ENCODE measurements at places on chromosomes 2 and 18.
A peak's percentile ranks its signal among the peaks of the same experiment; 100 is the strongest.

GRCh38 chr2:106096299-106097037 is 97.6 kb downstream of the UXS1 start:
- no peak for DNase-seq

- no peak for DNase-seq
These were observed 18.2 kb downstream of the SCN3A start for GRCh38 chr2:165185633-165186032.

GRCh38 chr2:172674034-172674967 is 61.3 kb upstream of the RAPGEF4 start:
- DNase-seq: no peak

- DNase-seq: no peak
These were observed 291.2 kb downstream of the NEDD4L start for GRCh38 chr18:58335223-58335622.

GRCh38 chr2:52686935-52687334 is 1080.7 kb upstream of the CHAC2 start:
- DNase-seq: no peak

DNA sequence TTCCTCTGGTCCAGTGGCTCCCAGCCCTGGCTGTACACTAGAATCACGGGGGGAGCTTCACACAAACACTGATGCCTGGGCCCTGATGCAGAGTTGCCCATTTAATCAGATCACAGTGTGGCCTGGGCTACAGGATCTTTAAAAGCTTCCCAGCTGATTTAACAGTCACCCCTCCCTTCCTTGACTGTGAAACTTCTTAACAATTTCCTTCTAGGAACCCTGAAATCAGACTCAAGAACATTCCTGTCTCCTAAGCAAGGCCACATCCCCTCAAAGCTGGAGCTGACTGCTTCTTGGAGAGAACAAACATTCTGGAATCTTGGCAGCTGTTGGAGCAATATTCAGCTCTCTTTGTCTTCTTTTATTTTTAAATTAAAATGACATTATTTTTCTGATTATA is 88.7 kb downstream of the ADD2 start:
- DNase-seq: no peak

- peak; percentile 40 for DNase-seq
These were observed 18.5 kb downstream of the PMAIP1 start for GRCh38 chr18:59918320-59918755.

- no peak for DNase-seq
These were observed 195.4 kb upstream of the KLHL14 start for GRCh38 chr18:32968248-32968647.

DNA sequence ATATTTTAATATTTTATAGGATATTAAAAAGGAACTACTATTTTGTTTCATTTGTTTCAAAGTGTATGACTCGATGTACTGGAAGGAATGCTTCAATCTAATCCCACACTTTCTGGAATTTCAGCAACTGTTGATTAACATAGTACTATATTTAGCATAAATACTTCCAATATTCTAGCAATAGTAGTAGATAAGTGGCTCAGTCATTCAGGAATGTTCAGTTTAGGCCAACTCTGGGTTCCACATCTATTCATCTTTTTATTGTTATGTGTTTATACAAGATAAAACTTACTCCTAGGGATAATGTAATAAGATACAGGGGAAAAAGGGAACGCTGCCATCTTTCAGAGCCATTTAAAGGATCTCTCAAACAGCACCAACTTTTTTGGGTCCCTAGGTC is 22.3 kb upstream of the ORC2 start:
- no peak for DNase-seq

GRCh38 chr2:121408641-121409040 is 122.0 kb upstream of the RNU4ATAC start:
- no peak for DNase-seq

- no peak for DNase-seq
These were observed 100.1 kb upstream of the MAP2 start for GRCh38 chr2:209323738-209324137.

- DNase-seq: peak; percentile 77
These were observed 13.7 kb upstream of the RALB start for GRCh38 chr2:120238728-120239487.

DNA sequence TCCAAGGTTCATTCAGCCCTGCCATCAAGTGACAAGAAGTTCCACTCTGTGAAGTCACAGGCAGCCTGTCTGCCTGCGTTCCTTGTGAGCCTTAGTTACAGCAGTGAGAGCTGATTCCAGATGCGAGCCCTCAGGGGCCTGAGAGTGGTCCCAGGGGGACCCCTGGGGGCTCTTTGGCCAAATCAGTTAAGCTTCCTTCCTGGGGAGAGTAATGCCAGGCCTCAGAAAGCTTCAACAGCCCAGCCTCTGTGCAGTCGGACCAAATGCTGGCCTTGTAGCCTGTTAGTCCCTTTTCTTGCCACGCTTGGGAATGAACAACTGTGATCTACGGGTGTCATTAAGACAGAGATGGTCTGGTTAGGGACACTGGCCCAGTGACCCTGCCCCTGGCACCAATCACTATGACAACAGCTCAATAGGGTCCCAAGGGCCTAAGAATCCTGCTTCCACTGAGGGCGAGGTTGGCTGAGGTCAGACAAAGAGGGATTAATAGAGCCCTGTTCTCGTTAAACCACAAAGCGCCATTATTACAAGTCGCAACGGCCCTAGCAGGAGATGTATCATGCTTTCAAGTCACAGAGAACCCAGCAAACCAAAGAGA is 50.9 kb downstream of the HS1BP3 start:
- no peak for DNase-seq

DNA sequence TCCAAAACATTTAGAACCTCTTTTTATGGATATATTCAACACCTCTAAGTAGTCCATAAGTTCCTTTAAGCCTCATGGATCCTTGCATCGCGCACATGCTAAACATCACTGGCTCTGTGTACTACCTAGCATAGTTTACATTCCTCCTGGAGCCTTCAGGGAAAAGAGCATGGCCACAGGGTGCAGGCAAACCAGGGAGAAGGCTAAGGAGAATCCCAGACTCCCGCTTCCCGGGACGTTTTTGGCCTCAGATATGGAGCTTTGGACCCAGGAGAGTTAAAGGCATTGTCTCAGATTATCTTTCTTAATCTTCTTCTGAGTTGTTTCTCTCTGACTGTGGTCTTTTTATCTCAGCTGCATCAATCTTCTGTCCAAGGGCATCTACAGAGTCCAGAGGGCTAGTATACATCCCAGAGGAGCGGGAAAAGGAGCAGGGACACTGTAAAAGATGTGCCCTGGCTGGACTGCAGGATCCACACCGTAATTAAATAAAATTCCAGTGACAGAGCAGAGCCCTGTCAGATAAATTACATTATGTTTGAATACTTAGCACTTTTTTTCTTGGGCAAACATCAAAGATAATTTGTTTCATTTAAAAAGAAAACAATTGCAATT is 36.9 kb downstream of the RIT2 start:
- no peak for DNase-seq

DNA sequence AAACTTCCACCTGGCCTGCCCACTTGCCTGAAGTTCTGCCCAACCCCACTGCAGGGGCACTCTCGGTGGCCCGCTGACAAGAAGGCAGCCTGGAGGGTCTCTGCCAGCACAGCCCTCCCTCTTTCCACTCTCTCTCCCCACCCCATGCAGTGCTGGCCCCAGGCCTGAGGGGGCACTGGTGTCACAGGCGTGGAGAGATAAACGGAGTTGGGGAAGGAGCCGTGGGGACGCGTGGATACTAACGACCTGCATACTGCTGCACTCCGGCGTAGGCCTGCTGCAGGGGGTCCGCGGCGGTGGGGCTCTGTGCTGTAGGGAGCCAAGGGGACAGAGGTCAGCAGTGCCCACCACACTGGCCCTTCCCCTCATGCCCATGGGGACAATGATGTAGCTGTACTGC is 299.3 kb downstream of the CELF4 start:
- DNase-seq: no peak

DNA sequence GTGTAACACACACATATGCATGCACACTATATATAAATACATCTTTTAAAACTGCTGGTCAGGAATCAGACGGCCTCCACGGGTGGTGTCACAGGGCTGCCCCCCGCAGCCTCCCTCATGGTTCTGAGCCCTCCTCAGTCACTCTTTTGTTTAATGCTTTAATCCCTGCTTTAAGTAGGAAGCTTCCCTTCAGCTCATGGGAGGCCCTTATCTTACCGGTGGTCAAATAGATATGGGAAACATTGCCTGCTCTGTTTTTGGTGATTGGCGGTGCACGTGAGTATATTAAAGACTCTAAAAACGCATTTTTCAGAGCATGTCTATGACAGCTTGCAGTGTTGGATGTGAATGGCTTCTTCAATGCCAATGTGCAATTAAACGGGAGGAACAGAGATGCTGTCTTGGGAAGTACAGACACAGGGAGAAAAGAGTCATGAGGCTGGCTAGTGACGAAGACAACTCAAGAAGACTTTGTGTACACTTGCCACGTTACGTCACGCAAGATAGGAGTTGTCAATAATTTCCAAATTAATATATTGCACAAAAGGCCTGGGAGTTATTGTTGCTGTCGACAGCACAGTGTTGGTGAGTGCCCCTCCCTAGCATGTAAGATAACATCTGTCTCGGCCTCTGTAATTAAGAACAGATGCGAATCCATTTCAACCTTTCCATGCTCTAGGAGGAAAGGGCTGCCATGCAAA is 23.3 kb downstream of the GNLY start:
- DNase-seq: no peak

- no peak for DNase-seq
These were observed 232.6 kb upstream of the PXDN start for GRCh38 chr2:1976728-1977416.

GRCh38 chr18:73407506-73407905 is 539.7 kb upstream of the NETO1 start:
- no peak for DNase-seq

DNA sequence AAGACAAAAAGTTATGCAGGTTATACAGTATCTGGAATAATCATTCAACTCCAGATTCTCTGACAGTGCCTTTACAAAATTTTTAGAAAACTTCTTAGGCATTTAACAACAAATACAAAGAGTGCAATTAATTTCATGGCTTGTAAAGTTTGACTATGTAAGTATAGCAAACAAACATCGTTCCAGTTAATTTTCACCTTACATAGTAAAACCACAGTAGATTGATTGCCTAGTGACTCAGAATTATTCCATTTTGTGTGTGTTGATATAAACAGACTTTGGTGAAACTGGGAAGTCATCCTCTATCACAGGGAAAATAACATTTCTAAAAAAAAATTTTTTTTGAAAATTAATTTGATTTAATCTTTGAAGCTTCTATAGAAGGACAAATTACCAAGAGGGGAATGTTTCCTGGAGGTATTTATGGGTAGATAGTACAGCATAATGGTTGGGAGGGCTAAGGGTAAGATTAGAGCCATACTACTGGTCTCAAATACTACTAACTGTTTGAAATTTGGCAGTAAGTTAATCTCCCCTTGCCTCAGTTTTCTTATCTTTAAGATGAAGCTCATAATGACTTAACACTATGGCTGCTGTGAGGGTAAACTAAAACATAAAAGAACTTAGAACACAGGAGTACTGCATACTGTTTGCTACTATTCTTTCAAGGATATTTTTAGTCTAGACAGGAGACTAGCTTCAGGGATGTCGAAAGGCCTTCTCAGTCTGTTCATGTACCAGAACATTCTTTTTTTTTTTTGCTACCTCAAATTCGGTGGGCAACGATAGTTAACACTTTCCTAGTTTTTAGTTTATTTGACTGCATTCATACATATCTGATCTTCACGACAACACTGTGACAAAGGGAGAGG is 19.6 kb downstream of the NDUFAF7 start:
- DNase-seq: no peak

DNA sequence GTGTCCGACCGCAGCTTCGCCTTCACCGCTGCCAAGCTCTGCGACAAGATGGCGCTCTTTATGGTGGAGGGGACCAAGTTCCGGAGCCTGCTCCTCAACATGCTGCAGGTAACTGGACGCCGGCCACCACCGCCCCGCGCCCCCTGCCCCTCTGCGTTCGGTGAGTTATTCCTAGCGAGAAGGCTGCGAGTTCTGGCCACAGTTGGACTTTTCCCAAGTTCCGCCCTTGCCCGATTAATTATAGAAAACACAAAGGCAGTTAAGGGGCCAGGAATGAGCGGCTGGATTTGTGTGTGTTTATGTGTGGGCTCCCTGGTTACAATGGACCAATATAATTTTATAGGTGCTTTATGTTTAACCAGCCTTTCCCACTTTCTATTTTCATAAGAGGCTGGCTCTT is 189.2 kb downstream of the SMAD7 start:
- DNase-seq: no peak

DNA sequence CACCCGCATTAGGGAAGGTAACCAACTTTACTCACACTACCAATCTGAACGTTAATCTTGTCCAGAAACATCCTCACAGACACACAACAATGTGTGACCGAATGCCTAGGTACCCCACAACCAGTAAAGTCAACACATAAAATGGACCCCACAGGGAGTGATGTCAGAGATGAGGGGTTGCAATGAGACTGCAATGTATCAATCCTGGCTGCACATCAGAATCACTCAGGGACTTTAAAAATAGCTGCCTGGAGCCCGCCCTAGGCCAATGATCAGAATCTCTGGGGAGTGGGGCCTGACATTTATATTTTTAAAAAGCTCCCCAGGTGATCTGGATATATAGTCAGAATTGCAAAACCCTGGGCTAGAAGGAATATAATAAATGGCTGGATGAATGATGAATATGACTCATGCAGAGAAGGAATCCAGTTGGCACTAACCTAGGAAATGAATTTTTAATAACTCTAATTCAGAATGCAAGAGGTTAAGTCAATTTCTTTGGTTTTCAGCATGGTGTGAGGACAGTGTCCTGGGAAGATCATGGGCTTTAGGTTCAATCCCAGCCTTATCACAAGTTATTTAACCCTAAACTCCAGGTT is 92.8 kb downstream of the COLEC12 start:
- peak; percentile 24 for DNase-seq

DNA sequence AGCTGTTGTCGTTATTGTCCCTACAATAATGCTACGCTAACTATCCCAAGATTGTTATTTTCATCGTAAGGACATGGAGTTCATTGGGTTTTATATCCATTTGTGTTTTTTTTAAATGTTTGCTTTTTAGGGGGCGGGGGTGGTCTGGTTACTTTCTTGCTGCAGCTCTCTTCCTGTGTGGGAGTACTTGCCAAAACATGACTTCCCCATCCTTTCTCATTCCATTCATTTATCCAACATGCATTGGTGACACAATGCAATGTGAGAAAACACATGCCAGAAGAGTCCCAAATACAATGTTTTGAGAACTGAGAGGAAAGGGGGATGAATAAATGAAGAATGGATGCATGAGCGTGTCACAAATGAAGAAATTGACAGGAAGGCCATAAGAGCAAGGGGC is 55.9 kb downstream of the E2F6 start:
- DNase-seq: no peak
